ENCODE measurements at places on chromosomes 1 and 21.

DNA sequence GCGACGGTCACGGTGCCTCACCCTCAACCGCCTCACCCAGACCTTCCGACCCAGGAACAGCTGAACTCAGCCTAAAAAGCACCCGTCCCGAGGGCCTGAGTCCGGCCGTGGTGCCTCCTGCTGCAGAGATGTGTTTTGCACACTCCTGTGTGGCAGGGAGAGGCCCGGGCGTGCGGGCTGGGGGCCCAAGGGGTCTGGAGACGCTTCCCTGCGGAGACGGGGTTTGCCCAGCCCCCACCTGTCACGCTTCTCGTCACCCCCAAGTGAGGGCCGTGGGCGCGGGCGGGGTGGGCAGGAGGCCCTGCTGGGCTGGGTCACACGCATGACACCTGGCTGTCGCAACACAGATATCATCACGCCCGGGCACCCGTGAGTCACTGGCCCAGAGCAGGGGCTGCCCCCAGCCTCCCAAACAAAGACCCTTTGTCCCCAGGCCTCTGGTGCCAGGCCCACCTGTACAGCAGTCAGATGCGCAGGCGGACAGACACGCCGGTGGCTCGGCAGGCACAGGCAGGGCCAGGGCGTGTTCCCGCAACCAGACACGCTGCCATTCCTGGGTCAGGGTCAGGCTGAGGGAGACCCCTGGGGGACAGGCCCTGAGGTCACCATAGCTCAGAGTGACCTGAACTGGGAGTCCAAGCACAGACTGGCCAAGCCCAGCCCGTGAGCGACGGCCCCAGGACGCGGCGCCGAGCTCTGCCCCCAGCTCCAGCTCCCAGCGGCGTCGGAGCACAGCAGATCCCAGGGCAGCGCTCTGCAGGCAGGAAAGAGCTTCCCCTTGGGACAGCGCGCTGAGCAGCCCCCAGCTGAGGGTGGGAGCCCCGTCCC lies 6.1 kb downstream of the B3GALT6 start:
- DNase-seq, result no peak

DNA sequence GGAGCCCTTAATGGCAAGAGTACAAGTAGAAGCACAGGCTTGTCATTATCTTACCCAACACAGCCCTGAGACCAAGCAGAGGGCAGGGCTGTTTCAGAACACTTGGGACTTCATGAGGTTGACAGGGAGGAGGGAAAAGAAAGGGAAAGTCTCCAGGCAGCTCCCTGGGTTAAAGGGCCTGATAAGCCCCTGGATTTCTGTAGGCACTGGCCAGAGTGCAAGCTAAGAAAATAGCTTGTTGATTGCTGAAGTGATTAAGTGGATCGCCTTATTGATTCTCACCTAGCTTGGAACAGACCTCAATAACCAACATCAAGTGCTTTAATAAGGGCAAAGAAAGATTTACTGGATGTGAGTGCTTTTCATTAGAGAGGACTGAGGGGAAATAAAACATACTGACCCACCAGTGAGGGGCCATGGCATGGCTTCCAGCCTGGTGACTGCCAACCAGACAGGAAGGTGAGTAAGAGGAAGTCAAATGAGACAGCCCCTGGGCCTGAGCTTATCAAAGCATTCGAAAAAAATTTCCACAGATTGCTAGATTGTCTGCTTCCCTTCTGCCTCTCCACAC lies 121.4 kb upstream of the NFIA start:
- no peak for DNase-seq

GRCh38 chr1:223732993-223733798 lies 20.9 kb downstream of the CAPN2 start:
- no peak for DNase-seq

DNA sequence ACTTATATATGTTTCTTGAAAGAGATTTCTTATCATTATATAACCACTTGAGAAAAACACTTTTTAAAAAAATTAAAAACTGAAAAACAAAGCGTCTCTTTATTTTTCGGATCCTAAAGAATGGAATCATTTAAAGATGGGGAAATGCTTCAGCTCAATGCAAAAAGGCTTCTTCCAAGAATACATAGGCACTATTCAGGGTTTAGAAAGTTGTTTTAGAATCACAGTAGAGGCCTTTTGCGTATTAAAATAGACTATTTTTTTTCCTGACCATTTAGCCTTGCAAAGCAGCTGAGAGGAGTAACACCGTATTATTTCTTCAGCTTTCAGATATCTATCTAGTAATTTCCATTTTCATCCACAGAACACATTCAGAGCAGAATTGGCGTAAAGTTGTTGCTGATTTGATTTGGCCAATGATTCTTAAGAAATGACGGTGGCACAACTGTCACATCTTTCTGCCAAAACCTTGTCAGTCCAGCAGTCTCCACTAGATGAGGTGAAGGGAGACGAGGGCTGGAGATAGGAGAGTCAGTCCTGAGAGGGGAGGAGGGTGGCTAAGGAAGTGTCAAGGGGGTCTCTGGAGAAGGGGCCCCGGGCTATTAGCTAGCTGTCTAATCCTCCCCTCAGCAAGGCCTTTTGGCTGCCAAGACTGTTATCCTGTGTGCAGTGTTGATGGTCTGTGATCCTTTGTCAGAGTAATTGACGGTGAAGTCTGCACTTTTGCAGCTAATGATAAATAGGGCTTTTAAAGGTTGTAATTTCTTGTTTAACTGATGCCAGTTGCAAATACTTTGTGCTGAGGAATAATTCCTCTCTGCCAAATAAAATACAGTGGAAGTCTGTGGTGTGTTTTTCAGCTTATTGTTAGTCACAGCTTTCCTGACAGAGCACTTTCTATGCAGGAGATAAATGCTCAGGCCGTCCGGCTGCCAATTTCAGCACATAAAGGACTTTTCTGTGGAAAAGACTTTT lies 34.7 kb downstream of the PRRX1 start:
- no peak for DNase-seq

- no peak for DNase-seq
Measured at GRCh38 chr1:115969509-115969908, 6.8 kb upstream of the SLC22A15 start.

GRCh38 chr1:7002728-7003127 lies 217.5 kb downstream of the CAMTA1 start:
- no peak for DNase-seq

- DNase-seq, result no peak
Measured at GRCh38 chr1:54570161-54570560, 22.1 kb downstream of the ACOT11 start.

DNA sequence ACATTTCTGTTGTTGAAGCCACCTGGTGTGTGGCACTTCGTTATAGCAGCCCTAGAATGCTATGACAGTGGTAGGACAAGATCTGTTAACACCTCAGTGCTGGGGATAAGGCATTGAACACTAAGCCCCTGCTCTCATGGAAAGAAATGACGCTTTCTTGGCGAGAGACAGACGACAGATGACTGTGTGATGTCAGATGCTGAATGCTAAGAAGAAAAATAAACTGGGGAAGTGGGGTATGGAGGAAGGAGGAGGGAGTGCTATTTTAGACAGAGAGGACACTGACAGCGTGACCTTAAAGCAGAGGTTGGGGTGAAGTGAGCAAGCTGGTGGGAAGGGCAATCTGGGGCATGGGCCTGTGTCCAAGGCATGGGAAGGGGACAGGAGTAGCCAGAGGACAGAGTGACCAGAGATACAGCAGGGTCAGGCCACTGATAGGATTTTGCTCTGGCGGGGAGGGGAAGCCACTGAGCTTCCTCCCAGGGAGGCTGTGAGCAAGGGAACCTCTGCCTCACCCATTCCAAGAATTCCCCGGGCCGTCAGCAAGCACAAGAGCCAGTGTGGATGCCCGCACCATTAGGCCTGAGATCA lies 15.2 kb downstream of the DOP1B start:
- DNase-seq, result no peak

- DNase-seq, result no peak
Measured at GRCh38 chr1:224922404-224923164, 6.9 kb upstream of the DNAH14 start.

DNA sequence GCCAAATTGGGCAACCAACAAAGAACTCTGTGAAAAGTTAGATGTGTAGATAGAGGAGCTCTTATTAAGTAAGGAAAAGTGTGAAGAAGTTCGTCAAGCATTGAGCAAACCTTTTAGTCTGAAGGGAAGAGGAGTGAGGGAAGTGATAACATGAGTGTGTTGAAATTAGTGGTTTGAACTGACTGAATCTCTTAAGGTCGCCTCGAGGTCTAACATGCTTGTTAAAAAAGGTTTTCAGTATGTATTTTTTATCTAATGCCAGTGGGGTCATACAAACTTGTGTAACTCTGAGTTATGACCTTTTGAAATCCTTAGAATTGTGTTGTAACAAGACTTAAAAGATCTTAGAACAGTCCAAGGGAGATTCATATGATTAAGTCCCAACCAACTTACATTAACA lies 34.1 kb downstream of the SOAT1 start:
- no peak for DNase-seq

Measured in stimulated activated CD8-positive, alpha-beta memory T cell treated with anti-CD3 and anti-CD28 coated beads, Interleukin-15, amount 100 ng/mL, for 1 hour (primary cell).